ENCODE measurements at places on chromosomes 5 and 9.

DNA sequence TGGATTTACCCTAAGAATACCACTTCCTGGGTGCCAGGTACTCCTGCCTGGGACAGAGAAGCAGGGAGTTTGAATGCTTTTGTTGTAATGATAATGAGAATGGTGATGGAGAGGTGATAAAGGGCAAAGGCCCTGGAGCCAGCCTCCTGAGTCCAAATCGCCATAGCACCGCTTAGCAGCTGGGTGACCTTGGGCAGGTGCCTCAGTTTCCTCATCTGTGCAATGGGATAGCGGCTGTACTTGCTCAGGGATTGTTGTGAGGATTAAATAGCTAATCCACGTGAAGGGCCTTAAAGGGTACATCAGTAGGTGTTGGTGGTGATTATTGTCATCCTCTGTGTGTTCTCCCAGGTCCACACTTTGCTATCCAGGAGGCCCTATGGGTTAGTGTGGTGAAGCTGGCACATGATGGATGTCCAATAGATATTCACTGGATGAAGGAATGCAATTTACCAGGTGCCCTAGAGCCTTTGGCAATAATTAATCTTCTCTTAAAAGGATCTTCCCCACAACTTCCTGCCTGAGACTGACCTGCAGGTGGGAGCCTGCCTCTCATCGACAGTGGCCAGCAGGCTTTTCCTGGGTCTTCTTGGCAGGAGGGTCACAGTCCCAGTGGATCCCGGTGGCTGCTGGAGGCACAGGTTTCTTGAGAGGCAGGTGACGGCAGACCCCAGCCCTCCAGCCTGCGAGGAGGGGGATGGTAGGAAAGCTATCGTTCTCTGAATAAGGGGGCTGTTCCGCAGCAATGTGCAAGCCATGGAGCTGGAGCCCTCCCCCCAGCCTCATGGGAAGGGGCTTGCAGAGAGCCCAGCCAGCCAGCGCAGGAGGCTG is 160.2 kb downstream of the MACROH2A1 start:
- DNase-seq, result no peak

DNA sequence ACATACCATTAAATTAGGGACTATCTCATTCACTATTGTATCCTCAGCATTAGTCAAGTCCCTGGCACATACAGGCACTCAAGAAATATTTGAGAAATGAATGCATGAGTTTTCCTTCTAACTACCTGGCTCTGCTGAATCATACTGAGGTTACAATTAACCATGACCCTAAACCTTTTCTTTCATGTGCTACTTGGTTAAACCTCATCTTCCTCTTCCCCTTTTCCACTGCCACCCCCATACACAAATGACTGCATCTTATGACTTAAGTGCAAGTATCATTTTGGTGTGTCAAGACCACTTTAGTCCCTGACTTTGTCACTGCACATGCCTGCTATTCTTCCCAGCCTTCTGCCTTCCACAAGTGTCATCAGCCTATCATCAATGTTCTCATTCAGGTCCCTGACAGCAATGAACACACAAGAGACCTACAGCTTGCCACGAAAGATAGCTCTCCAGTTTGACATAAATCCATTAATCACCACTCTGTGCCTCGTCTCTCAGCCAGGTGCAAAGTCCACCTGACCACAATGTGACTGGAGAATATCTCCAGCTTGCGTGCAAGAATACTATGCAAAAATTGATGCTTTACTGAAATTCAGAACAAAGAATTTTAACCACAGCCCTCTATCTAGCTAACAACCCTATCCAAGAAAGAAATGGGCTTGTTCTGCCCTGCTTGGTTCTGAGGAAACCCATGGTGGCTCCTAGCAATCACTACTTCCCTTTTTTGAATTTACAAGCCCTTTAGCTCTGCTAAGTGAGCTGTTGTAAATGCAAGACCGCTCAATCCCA is 74.5 kb downstream of the MAPKAP1 start:
- DNase-seq, result no peak

- DNase-seq, result no peak
Measured at GRCh38 chr5:80516826-80517225, 28.9 kb downstream of the FAM151B start.

- no peak for DNase-seq
Measured at GRCh38 chr9:134670042-134670525, 28.5 kb downstream of the COL5A1 start.

DNA sequence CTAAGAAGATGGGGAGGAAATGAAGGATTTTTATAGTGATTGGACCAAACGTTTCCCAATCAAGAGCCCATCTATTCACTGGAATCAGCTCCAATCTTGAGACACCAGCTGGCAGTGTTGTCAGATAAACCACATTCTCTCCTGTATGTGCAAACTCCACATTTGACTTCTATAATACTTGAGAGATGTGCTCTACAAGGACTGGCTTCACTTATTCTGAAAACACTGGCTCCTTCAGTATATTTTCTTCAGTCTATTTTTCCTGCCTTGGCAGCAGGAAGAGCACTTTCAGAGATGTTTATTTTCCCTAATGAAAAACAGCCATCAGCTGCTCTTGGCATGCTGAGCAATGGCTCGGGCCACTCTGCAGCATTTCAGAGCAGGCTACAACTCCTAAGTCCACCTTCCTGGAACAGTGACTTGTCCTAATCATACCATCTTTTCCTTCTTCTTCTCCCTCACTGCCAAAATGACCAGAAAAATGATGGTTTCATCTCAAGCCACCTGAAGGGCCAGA is 96.9 kb upstream of the FSTL4 start:
- no peak for DNase-seq

- DNase-seq, result no peak
Measured at GRCh38 chr9:79759460-79759859, 187.7 kb downstream of the TLE4 start.

- no peak for DNase-seq
Measured at GRCh38 chr9:97794666-97795065, 58.4 kb upstream of the FOXE1 start.

- DNase-seq, result no peak
Measured at GRCh38 chr5:68680366-68680765, 413.4 kb upstream of the SLC30A5 start.

GRCh38 chr9:71629578-71630215 is 138.6 kb downstream of the CEMIP2 start:
- DNase-seq, result no peak

DNA sequence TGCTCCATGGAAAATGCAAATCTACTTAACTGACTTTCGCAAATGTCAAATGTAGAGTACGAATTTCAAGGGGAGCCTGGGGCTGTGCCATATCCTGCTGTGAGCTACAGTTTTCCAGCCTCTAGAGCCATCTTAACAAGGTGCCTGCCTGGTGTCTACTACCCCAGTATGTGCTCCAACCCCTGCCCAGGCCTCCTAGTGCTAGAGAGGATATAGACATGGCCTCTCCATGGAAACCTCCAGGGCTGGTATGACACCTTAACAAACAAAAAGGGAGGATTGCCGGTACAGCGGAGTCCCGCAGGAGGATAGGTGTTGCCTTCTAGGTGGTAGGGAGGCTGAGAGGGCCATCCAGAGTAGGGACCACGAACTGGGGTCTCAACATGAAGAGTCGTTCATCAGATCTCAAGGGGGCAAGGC is 13.6 kb upstream of the IL3 start:
- no peak for DNase-seq

DNA sequence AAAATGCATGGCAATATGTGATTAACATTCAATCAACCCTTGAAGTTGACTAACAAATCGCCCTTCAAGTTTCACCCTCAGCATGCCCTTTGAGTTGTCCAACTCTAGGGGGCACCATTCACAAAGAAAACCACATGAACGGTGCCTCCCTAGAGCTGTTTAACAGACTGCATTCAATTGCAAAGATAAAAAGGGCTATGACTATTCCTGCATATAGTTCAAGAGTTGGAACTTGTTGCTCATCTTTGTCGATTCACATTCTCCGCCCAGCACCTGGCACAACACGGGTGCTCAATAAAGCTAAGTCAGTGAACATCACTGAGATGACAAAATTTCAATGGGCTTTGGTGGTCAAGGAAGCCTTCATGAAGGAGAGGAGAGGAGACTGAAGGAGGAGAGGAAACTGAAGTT is 69.6 kb upstream of the SLC30A5 start:
- DNase-seq, result no peak

- DNase-seq, result no peak
Measured at GRCh38 chr5:10262995-10263394, 12.9 kb downstream of the CCT5 start.

- no peak for DNase-seq
Measured at GRCh38 chr5:172322028-172322965, 38.7 kb upstream of the UBTD2 start.

GRCh38 chr5:133203317-133204305 is 151.8 kb downstream of the HSPA4 start:
- no peak for DNase-seq

DNA sequence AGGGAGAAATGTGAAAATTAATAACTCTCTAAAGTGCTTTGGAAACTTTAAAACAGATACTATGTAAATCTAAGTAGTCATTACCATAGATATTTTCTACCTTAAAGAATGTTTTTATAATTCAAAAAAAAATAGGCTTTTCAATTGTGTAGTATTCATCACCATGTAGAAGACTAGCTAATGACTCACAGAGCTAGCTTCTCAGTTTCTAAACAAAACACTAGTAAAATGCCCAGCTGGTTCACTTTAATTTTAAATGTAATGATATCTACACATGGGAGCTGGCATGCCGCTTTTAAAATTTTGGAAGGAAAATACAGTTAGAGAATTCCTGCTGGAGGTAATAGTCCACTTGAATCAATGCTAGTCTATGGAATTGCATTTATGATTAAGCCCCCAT is 509.8 kb downstream of the CSNK1G3 start:
- no peak for DNase-seq

DNA sequence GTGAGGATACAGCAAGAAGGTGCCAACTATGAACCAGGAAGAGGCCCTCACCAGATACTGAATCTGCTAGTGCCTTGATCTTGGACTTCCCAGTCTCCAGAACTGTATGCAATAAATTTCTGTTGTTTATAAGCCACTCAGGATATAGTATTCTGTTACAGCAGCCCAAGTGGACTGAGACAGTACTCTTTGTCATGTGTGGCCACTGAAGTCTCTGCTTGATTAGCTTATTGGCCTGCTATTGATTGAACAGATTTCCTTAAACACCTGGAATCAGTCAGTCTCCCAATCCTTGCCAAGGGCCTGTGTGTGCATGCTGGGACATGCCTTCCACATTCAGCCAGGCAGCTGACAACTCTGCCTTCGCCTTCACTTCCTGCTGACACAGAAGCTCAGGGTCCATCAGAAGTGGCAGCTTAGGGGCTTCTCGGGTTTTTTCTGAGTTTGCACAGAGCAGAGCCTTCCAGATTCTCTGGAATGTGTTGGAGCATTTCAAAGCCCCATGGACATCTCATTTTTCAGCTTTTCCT is 13.7 kb upstream of the ROR2 start:
- DNase-seq, result no peak

DNA sequence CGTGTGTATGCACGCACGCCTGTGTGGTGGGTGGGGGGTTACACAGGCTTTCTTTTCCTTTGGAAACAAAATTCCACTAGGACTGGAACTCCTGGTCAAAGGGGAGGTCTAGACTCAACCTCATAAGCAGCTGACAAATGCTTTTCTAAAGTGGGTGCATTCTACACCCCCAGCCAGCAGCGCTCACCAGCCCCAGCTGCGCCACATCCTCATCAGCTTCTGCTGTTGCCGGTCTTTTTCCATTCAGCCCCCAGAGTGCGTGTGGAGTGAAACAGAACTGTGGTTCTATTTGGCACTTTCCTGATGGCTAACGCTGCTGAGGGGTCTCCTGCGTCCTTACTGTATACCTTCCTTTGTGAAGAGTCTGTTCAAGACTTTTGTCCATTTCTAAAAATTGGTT is 77.6 kb upstream of the SARDH start:
- no peak for DNase-seq

GRCh38 chr5:595285-595875 is 16.8 kb upstream of the CEP72 start:
- DNase-seq, result no peak

GRCh38 chr5:114325541-114325940 is 36.3 kb upstream of the KCNN2 start:
- no peak for DNase-seq

GRCh38 chr9:84151236-84151635 is 170.6 kb downstream of the RMI1 start:
- no peak for DNase-seq

GRCh38 chr5:32325062-32325461 is 12.3 kb upstream of the MTMR12 start:
- DNase-seq, result no peak

GRCh38 chr5:154743812-154744211 is 11.4 kb upstream of the LARP1 start:
- DNase-seq, result no peak

DNA sequence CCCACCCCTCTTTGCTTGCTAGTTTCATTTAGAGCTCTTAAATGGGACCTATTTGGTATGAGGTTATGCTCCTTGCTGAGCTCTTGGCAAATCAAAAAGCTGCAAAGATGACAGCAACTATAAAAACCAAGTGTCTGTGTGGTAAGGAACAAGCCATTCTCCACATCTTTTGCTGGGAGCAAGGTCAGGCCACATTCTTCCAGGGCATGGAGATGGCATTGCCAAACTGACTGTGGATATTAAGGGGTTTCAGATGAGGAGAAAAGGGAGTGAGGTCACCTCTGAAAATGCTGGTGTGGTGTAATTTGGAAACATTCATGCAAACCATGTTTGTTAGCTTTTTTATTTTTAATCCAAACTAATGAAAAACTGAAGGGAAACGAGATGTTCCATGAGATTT is 218.8 kb upstream of the IL12B start:
- DNase-seq, result no peak

DNA sequence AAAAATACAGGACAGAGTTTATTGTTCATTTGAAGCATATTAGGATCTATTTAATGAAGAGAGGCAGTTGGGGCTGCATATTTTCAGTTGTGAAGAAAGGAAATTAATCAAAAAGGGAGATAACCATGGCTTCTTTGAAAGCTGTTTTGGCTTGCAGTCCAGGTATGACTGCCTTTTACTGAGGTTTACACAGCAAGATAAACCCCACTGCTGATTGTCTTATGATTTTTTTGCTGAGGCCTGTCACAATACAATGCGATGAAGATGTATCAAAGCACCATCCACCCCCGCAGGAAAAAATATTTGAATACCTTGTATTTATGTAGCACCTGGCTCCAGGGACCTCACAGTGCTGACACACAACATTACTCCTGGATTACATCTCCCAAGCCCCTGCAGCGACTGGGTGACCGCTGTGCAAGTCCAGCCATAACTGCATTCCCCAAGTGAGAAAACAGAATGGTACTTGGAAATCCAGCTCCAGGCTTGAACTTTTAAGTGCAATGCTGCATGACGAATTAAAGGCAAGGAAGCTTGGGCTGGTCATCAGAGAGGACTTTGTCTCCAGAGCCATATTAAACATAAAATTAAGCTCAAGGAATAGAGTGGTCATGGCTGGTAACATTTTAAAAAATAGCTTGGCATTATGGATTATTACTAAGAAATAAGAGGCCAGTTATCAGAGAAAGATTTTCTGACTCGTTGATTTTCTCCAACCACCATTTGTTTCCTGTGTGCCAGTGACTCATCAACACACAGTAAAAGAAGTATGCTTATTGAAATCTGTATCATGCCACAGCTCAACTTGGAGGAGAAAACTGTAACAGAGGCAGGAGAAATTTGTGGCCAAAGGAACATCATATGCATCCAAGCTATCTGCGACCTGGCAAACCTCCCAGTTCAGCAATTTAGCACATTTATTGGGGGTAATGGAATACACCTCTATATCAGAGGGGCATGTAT is 374.2 kb downstream of the MAN2A1 start:
- no peak for DNase-seq

GRCh38 chr9:76717176-76717575 is 47.1 kb upstream of the PCA3 start:
- no peak for DNase-seq

GRCh38 chr5:9781890-9782289 is 151.7 kb upstream of the TAS2R1 start:
- DNase-seq, result no peak
